ENCODE measurements at places on chromosomes 16 and 17.

DNA sequence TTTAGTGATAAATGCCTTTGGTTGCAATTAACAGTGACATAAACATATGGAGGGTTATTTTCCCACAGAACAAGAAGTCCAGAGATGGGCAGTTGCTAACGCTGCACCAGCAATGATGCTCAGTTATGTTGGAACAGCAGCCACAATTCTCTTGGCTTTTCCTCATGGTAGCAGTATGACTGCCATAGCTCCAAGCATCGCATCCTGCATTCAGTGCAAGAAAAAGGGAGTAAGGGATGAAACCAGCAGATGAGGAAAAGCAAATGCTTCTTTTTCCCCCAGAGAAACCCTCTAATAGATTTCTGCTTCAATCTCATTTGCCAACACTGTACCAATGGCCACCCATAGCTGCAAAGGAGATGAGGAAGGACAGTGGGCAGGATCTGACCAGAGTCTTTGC, 13.0 kb upstream of the ZCCHC14 start:
- no peak for DNase-seq

- no peak for DNase-seq
Observed at GRCh38 chr16:88476203-88476602, 23.1 kb downstream of the ZFPM1 start.

GRCh38 chr16:66430214-66430613, 3.1 kb downstream of the BEAN1 start:
- DNase-seq, result no peak

- DNase-seq, result no peak
Observed at GRCh38 chr16:19677402-19677801, 40.6 kb downstream of the KNOP1 start.

GRCh38 chr16:24102209-24102660, 153.9 kb upstream of the CACNG3 start:
- DNase-seq, result no peak

GRCh38 chr17:5665164-5665563, 80.9 kb upstream of the NLRP1 start:
- no peak for DNase-seq

DNA sequence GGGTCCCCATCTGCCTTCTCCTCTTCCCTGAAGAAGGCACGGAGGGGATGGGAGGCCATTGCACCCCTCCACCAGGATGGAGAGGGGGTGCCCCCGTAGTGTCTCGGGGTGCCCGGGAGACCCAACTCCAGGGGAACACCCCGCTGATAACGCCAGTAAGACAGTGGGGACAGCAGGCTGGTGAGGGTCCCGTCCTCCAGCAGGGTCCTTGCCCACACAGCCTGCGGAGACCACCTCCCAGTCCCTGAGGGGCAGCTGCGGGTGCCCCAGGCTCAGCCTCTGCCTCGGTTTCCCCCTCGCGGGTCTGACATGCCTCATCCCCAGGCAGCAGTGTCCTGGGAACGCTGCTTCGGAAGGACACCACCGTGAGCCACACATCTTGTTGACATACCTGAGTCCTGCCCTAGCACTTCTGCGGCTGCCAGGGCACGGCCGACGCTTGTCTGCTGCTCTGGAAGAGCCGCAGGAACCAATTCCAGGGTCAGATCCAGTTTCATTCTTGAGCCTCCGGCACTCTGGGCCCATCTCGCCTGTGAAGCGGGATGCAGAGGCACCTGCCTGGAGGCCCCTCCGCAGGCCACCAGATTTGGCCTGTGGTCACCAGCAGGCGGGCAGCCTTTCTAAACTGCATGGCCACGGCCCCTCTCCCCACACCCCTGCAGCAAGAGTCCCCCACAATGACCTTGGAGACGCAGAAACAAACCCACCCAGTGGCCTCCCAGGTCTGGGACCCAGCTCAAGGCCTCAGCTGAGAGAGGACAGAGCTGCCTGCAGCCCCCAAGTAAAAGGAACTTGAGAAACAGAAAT, 39.9 kb upstream of the ZC3H18 start:
- no peak for DNase-seq

GRCh38 chr17:78105551-78105950, 23.0 kb downstream of the TMC6 start:
- no peak for DNase-seq

DNA sequence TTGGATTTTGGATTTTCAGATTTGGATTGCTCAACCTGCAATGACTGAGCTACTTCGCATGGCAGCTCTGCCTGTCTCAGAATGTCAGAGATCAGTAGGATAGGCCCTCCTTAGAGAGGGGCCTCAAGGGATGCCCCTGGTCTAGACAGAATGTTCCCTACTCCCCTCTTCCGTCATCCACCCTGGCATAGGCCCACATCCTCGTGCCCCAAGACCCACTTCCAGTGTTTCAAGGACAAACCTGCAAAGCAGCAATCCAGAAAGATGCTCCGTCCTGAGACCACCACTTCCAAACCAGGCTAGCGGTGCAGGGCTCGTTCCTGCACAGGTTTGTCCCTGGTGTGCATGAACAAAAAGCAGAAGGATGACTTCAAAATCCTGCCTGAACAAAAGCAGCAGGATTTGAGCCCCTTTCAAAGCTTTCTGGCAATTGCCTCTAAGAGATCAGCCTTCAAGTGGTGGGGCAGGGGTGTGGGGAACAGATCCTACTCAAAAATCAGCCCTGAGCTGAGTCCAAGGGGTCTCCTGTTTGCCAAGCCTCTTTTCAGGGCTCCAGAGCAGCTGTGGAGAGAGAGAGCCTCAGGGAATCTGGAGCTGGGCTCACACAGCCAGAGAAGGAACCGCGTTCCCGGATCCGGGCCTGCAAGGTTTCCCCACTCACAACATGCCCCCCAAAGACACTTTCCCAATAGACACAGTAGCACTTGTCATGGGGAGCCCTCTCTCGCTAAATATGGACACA, 121.1 kb downstream of the SOCS1 start:
- DNase-seq, result no peak

DNA sequence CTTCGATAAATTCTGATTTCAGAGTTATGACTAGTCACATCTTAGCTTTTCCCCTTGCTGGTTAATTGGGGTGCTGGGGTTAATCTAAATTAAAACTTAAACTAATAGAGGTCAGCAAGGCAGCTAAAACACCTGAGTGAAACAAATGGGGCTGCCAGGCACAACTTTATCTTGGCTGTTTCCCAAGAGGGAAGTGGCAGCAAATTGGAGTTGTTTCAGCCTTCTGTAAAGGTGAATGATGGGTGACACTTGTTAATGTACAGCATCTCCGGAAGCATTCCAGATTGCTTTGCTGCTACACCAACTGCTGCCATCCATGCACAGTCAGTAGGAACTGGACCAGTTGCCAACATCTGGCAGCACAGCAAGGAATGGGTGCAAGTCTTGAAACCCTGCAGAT, 43.9 kb downstream of the AATF start:
- DNase-seq, result no peak

- no peak for DNase-seq
Observed at GRCh38 chr16:66083171-66083570, 283.3 kb upstream of the CDH5 start.

GRCh38 chr16:17850581-17851250, 380.0 kb upstream of the XYLT1 start:
- no peak for DNase-seq

DNA sequence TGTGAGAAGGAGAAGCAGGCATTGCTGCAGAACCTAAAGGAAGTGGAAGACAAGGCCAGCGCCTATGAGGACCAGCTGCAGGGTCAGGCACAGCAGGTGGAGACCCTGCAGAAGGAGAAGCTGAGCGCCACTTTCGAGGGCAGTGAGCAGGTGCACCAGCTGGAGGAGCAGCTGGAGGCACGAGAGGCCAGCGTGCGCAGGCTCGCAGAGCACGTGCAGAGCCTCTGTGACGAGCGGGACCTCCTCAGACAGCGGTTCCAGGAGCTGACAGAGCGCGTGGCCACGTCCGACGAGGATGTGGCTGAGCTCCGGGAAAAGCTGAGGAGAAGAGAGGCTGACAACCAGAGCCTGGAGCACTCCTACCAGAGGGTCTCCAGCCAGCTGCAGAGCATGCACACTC, 41.5 kb downstream of the PLD6 start:
- no peak for DNase-seq

- no peak for DNase-seq
Observed at GRCh38 chr16:53980675-53981074, 276.7 kb downstream of the FTO start.

DNA sequence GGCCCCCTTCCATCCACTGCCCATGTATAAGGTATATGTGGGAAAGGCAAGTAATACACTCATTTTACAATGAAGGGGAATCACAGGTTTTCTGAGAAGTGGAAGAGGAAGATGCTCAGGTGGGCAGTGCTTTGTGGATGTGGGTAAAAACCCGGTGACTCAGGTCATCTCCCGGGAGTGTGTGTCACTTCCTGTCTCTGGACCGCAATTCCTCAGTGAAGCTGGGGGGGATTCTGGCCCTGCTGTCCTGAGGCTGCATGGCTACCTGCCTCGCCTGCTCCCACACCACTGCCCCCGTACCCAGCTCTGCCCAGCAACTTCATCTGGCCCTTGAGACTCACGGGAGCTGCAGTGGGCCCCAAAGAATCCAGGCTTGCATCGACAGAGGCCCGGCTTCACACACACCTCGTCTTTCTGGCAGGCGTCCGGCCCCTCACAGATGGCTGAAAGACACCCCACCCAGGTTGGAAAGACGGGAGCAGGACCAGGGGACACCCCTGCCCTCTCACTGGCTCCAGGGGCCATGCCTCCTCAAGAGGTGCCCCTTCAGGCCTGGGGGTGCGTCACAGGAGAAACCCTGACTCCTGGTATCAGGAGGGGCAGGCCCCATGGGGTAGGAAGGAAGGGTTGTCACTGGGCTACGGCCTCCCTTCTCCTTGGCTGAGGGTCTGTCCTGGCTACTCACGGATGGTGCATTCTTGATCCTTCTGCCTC, 882 bp downstream of the SCARF1 start:
- DNase-seq, result no peak

DNA sequence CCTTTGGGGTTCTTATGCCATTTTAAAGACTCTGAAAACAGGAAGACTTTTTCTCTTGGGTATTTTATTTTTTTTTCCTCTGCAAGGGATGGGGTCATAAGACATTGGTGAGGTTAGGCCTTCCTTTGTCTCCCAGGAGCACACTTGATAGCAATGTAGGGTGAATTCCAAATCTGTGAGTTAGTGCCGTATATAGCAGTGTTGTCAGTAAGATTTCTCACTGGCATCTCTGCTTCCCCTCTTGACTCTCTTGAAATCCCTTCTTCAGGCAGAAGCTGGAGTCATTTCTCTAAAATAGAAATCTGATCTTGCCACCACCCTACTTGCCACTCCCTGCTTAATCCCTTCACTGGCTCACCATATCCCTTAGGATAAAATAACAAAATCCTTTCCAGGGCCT, 529.7 kb downstream of the WWOX start:
- no peak for DNase-seq

GRCh38 chr17:77935121-77935571, 23.4 kb upstream of the TNRC6C start:
- DNase-seq, result no peak

GRCh38 chr17:78672871-78673371, 95.7 kb upstream of the DNAH17 start:
- no peak for DNase-seq

- no peak for DNase-seq
Observed at GRCh38 chr17:58219789-58220183, 731 bp upstream of the MKS1 start.

DNA sequence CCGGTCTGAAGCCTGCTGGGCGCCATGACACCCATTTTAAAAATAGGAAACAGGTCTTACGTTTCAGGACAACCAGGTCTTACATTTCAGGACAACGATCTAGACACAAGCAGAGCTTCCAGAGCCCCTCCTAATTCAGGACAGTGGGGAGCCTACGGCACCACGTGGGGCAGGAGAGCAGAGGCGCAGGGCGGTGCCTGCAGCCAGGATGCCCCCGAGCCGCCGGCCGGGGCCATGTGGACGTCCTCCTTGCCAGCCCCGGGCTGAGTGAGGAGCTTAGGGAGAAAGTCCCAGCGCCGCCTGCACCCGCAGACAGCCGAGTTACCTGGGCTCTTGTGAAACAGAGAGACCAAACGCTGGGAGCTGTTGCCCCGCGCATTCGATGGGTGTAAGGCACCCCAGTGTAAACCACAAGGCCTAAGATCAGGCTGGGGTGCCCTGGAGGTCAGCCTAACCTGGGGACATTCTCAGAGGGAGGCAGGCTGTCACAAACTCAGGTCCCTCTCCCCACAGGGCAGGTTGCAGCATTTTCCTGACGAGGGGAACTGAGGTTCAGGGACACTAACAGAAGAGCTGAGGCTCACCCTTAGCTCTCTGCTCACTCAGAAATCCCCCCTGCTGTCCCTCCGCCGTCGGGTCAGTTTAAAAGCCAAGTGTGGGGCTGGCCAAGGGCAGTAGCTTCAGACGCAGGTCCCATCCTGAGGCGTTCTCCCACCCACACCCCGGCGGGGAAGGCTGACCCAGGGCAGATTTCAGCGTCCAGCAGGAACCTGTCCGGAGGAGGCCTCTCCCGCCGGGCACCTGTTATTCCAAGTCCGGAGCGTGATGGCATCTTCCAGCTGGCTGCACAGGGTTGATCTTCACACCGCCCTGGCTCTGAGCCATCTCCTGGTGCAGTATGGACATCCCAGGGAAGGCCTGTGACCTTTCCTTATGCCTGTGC, 1.8 kb upstream of the NOTUM start:
- no peak for DNase-seq

DNA sequence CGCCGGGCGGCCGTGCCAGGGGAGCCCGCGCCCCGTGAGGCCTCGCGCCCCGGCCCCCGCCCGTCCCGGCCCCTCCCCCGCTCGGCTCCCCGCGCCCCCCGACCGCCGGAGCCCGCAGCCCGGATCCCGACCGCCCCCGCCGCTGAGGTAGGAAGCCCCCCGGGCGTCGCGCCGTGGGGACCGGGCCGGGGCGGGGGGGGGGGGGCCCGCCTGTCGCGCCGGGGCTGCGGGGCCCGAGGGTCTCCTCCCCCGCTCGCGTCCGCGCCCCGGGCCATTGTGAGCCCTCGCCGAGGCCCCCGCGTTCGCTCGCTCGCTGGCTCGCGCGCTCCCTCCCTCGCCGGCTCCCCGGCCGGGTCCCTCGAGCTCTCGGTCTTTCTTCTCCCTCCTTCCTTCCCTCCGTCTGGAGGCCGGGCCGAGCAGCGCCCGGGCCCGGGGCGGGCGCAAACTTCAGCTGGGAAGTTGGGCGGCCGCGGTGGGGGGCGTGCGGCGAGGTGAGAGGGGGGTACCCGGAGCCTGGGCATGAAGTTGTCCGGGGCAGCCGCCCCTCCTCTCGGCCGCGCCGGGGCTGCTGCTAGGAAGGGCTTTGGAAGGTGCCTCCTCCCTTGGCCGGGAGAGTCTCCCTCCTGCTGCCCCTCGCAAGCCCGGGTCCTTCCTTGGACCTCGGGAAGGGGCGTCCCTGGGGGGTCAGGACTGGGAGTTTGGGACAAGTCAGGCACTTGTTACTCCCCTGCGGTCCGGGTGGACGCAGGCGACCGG, 419 bp downstream of the GLIS2 start:
- DNase-seq, result no peak

Measured in HFF-Myc (cell line).